Colonic mucosa (tissue), 4 donors: ENCODE measurements at places on chromosomes 11 and 22. TPM values are rescaled to one million over a fixed set of nuclear protein-coding genes. Genes with fewer than 3 reads are reported as not detected.

Gene SMTNL1
- not detected for total RNA-seq

Gene SUSD2
- 1.2 TPM for total RNA-seq

Gene TSPAN32
- total RNA-seq, result 0.62 TPM

Gene CDC45
- total RNA-seq, result 35.9 TPM

Gene SLC22A12
- not detected for total RNA-seq

Gene CHRNA10
- total RNA-seq, result 2.4 TPM

Gene CHRDL2
- total RNA-seq, result 0.42 TPM

Gene OR52N4
- total RNA-seq, result not detected

Gene KRTAP5-9
- 0.52 TPM for total RNA-seq

Gene ARHGAP8
- 38.4 TPM for total RNA-seq

Gene MAPK12
- 2.0 TPM for total RNA-seq

Gene CCDC15
- total RNA-seq, result 1.2 TPM

GRCh38 chr11:126293726-126294125 lies 10.1 kb upstream of the DCPS start:
- no peak for DNase-seq

GRCh38 chr11:96027021-96027420 lies 103.1 kb upstream of the MTMR2 start:
- DNase-seq, result no peak

DNA sequence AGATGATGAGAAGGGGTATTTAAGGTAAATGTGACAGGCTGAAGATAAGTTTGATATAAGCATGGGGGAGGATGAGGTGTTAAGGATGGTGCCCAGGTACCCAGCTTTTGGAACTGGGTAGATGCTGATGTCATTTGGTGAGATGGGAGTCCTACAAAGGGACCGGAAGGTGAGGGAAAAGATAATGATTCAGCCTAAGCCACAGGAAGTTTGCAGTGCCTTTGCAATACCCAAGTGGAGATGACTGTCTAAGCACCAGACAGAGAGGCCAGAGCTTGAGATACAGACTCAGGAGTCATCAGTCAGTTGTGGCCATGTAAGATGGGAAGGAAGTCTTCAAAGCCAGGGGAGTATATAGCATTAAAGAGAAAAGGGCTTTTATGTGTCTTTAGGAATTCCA lies 30.0 kb upstream of the SMCO4 start:
- no peak for DNase-seq

DNA sequence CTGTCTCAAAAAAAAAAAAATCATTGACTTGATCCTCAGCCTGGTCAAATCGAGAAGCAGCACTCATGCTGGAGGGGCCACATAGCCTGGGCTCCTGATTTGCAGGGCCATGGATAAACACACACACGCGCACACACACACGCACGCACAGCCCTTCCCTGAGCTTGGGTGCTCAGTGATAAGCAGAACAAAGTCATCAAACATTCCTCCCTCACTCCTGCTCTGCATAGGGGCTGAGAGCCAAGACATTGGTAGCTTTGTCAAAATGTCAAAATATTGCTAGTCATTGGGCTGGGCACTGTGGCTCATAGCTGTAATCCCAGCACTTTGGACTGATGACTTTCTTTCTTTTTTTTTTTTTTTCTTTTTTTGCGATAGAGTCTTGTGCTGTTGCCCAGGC lies 34.0 kb upstream of the A4GALT start:
- no peak for DNase-seq

- no peak for DNase-seq
These were observed 388.3 kb downstream of the TENM4 start for GRCh38 chr11:79052544-79052943.

- no peak for DNase-seq
These were observed 1422.4 kb downstream of the LRRC4C start for GRCh38 chr11:40037005-40037404.

GRCh38 chr22:38981005-38981991 lies 849 bp upstream of the APOBEC3B start:
- DNase-seq, result peak; percentile 55

- DNase-seq, result no peak
These were observed 39.4 kb upstream of the LIN7C start for GRCh38 chr11:27545946-27546345.

DNA sequence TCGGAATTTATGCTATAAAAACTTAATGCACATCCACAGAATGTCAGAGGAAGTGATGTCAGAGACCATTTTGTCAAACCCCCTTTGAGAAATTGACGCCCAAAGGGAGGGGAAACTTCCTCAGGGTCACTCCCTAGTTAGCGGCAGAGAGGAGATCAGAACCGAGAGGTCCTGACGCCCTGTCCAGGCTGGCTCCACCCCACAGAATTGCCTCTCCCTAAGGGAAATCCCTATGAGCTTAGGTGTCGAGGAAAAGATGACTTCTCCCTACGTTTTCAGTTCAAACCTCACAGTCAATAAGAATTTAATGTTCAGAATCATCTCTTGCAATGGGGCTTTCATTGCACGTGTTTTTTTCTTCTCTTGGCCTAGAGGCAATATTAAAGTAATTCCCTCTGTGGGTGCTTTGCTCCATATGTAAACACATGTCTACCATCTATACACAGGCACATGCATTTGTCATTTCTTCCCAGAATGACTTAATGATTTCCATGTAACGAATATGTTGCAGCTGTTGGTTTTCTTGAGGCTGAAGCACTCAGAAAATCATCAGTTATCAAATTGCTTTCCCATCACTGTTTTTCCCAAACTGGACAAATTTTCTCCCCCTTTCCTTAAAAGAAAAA lies 148.7 kb upstream of the TIMP3 start:
- DNase-seq, result no peak

DNA sequence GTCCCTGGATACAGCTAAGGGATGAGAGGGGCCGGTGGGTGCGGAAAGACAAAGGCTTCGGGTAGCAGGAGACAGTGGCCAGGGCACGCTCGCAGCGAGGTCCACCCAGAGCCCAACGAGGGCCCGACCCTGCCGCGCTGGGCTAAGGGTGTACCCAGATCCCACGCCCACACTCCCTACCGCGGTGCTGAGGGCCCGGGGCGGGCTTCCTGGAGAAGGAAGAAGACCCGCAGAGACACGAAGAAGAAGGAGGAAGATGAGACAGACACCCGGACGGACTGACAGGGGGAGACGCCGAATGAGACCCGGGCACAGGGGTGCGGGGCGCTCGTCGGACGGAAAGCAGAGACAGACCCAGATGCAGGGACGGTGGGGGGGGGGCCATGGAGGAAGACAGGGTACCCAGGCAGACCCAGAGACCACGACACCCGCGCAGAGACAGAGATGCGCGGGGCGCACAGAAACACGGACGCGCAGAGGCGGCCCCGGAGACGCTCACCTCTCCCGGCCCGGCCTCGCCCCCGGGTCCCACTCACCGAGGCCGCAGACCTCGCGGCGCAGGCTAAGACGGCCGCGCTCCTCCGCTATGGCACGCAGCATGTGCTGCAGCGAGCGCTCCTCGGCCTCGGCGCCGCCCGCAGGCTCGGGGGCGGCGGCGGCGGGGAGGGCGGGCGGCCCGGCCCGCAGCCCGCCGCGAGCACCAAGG lies 437 bp downstream of the KIAA0930 start:
- peak; percentile 41 for DNase-seq

GRCh38 chr11:44007481-44008087 lies 40.2 kb upstream of the ACCSL start:
- no peak for DNase-seq

DNA sequence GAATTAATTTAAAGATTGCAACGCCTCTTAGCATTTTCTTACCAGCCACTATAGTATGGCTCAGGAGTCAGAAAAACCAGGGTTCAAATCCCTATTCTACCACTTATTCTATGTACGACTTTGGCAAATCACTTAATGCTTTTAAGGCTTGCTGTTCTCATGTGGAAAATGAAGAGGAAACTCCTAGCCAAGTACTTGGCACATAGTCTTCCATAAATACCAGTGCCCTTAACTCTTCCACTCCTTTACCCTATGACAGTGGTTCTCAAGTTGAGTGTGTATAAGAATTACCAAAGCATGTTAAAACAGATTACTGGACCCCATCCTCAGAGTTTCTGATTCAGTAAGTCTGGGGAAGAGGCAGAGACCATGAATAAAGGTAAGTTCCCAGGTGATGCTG lies 107.6 kb downstream of the RBFOX2 start:
- no peak for DNase-seq

DNA sequence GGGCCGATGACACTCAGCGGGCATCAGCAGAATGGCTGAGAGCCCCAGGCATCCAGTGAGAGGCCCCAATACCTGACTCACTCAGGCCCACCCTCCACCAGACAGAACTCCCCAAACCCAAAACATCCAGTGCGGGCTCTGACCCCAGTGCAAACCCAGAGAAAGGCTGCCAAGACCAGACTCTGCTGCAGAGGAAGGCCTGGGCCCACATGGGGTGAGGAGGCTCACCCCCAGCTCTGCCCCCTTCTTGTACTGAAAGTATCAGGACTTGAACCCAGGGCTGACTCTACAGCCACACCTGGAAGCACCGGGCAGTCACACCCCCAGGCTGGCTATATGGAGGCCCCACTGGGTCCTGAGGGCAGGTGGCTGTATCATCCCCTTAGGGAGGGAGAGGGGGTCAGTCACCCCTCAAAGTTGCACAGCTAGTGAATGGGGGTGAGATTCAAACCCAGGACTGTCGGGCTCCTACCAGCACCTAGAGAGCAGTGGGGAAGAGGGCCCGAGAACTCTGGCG lies 49.3 kb downstream of the IGLL1 start:
- no peak for DNase-seq

- DNase-seq, result no peak
These were observed 81.1 kb upstream of the KCNQ1OT1 start for GRCh38 chr11:2780850-2781407.
